ENCODE measurements at places on chromosomes 4 and X.

DNA sequence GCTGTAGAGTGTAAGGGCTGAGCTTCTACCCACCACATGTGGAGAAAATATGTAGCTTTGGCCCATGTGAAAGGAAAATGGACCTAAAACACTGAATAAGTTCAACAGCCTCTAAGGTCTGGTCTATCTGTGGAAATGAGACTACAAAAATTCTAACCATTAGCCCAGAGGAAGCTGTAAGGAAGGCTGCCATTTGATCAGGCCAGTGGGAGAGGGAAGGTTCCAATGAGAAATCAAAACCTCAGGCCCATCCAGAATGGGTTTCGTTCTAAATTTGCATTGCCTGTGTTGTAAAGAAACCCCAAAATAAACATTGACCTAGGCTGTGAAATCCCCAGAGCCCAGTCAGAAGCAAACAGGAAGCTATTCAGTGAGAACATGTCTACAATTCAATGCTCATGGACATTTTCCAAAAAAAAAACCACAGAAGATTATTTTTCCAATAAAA lies 320.4 kb upstream of the SLC7A11 start:
- no peak for DNase-seq

DNA sequence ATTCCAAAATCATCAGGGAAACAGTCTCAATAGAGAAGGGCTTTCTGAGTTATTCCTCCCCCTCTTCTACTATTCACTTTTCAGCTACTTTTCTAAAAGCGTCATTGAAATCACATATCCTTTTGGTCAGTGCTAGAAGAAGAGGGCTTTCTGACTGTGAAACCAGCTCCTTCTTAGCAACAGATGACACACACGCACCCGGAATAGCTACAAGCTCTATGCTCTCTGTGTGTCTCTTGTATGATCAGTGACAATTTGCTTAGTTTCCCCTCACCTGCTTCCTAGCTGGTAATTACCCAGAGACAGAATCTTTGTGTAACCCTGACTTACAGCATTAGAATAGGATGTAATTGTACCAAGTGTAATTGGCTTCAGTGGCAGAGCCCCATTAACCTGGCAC lies 268.1 kb upstream of the SLITRK2 start:
- no peak for DNase-seq

- DNase-seq = no peak
Observed at GRCh38 chr4:122762520-122762919, 30.0 kb downstream of the BBS12 start.

GRCh38 chrX:71282514-71283402 lies 677 bp upstream of the NONO start:
- no peak for DNase-seq

- DNase-seq = no peak
Observed at GRCh38 chr4:183443655-183444213, 702 bp upstream of the CDKN2AIP start.

DNA sequence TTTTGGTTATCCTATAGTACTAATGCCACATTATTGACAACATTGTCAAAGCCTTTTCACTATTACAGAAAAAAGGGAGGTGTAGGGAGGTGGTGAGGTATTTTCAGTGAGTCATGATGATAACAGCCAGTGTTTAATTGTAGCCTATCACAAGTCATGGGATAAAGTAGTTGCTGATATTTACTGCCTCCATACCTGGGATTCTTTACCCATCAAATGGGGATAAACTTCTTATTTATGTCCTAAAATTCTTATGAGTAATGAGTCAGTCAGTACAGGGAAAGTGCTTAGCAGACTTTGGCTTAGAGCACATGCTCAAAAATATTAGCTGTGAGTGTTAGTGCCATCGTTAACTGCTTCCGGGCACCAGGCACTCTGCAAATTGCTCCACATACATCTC lies 25.7 kb downstream of the ADGRG2 start:
- no peak for DNase-seq

DNA sequence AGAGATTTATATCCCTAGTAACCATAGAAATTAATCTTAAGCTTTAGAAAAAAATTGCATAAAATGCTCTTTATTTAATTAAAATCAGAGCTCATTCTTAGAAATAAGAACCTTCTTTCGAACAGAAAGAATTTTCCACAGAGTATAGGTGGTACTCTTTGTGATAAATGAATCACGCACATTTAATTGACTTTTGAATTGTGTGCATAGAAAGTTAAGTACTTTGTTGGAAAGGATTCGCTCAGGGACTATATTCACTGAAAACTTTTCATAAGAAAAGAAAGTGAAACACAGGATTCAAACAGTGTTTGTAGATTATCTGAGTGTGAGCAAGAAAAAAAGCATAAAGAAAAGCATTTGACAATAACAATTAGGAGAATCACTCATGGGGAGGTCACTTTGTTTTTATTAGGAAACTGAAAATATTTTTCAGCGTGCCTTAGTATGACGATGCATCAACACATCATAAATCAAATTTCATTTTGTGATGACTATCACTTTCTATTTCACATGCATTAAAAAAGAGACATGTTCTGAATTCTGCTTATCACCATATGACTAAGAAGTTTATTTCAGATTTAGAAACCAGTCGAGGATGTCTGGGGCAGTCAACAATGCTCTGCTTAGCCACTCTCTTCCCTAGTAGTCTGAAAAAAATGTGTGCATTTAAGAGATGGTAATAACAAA lies 49.5 kb downstream of the STX18 start:
- DNase-seq = no peak

GRCh38 chrX:45803383-45803921 lies 602.8 kb upstream of the DIPK2B start:
- DNase-seq = no peak

DNA sequence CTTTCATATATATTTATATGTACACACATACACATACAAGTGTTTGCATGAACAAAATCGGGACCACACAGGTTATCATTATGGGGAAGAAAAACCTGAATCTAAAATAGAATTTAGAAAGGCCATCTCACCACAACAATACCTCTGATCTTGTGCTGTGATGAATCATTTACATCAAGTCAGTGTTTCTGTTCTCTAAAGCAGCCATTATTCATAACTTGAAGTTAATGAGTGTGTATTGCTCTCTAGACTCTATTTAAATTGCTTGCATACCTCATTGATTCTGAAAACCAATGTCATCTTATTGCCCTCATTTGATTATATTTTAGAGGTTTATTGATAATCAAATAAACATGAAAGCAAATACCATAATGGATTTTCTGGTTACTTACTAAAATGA lies 71.6 kb downstream of the FAM114A1 start:
- DNase-seq = no peak

DNA sequence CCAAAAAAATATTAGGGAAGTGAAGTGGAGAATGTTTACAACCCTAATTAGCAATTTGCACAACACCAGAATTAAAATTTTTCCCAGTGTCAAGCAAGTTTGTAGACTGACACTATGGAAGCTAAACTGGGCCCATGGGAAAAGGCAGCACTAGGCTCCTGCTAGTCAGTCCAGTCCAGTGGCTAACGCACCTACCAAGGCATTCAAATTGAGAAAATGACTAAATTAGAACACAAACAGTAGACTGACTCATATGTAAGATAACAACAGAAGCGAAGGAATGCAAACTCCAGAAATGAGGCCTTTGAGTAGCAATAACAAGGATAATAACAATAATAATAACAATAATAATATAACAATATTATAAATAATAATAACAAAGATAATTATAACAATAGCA lies 90.7 kb downstream of the GRIA3 start:
- DNase-seq = no peak

- no peak for DNase-seq
Observed at GRCh38 chrX:107700317-107700774, 72.0 kb downstream of the PRPS1 start.

DNA sequence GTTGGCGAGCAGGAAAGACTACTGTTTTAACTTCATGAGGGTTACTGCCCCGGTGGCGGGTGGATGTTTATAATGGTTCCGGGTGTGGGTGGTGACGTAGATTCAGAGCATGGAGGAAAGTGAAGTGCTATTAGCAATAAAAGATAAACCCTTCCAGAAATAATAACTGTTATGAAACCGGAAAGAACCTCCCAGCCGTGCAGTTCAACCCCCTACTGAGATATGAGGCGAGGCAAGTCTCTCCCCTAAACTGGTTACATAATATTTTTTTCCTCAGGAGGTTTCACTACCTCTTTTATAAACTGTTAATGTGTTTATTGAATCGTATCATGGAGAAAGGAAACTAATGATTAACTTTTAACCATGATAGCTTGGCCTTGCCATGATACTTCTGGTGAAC lies 33.9 kb upstream of the STIM2 start:
- no peak for DNase-seq

DNA sequence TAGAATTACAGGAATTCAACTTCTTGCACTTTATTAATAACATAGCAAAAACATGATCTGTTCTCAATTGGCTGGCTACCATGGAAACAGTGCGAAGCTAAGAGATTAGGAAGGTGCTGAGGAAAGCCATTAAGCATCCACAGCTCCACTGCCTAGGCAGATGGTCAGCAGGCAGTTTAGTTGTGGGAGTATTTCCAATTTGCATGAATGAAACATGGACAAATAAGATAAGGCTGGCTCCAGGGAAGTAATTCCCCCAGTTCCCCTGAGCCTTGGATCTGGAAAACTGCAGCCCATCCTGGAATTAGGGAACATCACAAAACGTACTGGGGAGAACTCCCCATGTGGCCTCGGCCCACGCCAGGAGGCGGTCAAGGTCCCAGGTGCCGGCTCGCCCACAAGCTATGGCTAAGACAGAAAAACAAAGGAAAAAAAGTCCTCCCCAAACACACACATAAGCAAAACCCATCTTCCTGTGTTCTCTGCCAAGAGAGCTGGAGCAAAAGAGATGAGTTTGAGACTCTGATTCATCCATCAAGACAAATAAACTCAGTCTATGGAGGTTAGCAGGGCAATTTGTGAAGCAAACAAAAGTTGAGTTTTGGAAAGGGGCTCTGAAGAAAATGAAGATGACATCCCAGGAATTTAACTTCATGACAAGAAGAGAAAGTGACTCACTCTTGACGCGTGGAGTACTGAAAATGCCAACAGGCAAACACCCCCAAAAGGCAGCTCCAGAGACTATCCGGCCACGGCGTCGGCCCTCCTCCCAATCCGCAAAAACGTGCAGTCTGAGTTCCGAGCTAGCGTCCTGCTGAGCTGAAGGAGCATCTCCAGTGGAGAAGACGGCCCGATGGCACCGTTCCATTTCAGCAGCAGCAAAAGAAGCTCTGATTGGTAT lies 45.1 kb downstream of the IGFBP7 start:
- DNase-seq = no peak

- no peak for DNase-seq
Observed at GRCh38 chr4:36251983-36252382, 7.7 kb upstream of the ARAP2 start.

DNA sequence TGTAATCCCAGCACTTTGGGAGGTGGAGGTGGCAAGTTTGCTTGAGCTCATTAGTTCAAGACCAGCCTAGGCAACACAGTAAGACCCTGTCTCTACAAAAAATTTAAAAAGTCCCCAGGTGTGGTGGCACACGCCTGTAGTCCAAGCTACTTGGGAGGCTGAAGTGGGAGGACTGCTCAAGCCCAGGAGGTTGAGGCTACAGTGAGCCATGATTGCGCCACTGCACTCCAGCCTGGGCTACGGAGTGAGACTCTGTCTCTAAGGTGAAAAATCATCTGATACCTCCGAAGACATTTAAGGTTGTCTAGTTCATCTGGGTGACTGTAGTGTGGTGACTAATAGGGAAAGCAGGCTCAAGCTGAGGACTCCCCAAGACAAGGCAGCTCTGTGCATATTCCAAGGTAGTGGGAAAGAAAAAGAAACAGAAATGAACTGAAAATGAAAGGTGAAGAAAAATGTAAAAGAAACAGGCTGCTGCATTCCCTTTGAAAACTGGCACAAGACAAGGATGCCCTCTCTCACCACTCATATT lies 23.3 kb downstream of the FRYL start:
- no peak for DNase-seq

- DNase-seq = no peak
Observed at GRCh38 chr4:19030048-19030447, 1008.5 kb upstream of the LCORL start.

DNA sequence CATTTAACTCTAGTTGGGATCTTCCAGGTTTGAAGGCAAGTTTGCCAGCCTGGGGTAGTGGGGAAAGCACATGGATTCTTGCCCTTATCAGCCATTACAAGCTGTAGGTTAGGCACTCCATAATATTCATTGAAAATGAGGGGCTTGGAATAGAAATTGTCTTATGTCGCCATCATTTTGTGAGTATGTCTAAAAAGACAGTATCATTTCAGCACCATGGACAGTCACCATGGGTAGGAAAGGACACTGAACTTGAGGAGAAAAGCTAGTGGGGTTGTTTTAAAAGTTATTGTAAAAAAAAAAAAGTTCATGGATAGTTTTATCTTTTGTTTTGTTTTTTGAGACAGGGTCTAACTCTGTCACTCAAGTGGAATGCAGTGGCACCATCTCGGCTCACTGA lies 356.1 kb downstream of the HNRNPD start:
- DNase-seq = no peak
